Activated T-cell treated with anti-CD3 and anti-CD28 coated beads, Interleukin-2, amount 50 U/mL, for 24 hours (primary cell): ENCODE measurements at places on chromosomes 6 and 20.

DNA sequence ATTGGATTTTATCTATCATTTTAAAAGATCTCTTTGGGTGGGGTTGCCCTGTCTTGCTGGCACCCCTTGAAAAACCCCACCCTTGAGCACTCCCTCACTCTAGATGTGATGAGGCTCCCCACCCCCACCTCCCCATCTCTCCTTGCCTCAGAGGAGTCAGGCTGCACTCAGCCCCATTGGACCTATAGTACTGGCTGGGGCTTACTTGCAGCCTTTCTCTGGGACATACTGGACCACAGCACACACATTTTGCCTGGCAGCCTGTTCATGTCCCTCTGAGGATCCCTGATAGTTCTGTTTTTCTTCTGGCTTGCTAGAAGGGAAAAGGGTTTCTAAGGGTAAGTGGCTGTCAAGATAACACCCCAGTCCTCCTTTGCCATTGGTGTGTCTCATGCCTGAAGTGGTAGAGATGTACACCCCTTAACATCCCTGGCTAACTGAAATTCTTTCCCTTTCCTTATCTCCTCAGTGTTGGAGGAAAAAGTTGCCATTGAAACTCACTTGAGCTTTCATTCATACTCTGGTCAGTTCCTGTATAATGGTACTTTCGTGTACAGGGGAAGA, 553.4 kb upstream of the CITED2 start:
- DNase-seq: no peak
- no peak overlapping the region for H3K4me3 ChIP-seq
- H3K4me1 ChIP-seq: no peaks in the 10 kb centered on the region
- peaks cover 10% of the 10 kb centered on the region for H3K27me3 ChIP-seq
- H3K36me3 ChIP-seq: no peaks in the 10 kb centered on the region
- no peak overlapping the region for H3K27ac ChIP-seq

DNA sequence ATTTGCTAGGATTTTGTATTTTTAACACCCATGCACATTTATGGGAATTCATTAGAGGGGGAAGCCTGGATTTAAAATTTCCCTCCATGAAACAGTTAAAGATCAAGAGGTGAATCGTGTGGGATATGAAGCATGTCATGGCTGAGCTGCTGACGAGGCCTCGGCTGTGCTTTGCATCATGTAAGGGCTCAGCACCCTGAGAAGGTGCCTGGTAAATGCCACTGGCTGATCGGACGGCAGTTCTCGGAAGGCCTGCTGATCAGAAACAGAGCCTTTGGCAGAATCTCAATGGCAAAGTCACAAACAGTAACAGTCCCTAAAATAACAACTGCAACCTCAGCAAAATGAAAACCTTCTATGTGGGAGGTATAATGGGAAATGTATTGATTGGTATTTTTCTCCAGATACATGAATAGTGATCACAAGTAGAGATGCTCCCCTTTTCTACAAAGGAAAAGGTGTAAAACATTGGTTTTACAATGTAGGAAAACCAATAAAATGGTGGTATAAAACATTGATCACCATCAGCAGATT, 53.0 kb upstream of the FUCA2 start:
- H3K4me1 ChIP-seq: peaks cover 29% of the 10 kb centered on the region
- no peak overlapping the region for H3K27ac ChIP-seq
- H3K4me3 ChIP-seq: no peak overlapping the region
- H3K27me3 ChIP-seq: no peaks in the 10 kb centered on the region

GRCh38 chr6:100724222-100724621, 156.9 kb downstream of the ASCC3 start:
- H3K4me1 ChIP-seq: peaks cover 21% of the 10 kb centered on the region
- peaks cover 41% of the 10 kb centered on the region for H3K36me3 ChIP-seq
- no peaks in the 10 kb centered on the region for H3K27me3 ChIP-seq
- H3K27ac ChIP-seq: peak overlapping the region; percentile 3
- H3K4me3 ChIP-seq: no peak overlapping the region
- no peak for DNase-seq

DNA sequence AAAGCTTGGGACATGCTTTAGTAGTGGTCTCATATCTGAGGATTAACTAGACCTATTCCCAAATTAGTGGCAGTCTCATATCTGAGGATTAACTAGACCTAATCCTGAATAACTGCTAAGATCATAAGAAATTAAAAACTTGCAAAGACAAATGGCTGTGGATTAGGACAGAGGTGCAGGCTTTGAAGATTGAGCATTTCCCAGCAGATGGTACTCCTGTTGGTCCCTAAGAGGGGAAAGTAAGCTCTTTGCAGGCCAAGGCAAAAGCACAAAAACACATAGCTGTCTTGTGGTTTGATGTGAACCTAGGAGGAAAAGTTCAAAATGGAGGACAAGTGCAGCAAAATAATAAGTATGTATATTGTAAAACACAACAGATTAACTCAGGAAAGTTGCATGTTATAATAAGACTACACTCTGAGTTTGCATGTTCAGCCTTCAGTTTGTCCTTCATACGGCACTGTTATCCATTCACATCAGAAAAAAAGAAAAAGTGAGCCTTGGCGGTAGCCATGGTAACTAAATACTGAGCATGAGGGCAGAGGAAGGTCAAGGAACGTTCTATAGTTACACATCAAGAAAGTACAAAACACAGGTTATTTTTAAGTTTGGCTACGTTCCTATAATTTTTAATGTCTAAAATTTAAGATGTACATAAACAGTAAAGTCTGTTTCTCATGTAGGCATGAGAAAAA, 62.8 kb downstream of the FILIP1 start:
- H3K27ac ChIP-seq: no peak overlapping the region
- peaks cover 2% of the 10 kb centered on the region for H3K4me1 ChIP-seq
- H3K27me3 ChIP-seq: peaks cover 10% of the 10 kb centered on the region
- H3K4me3 ChIP-seq: no peak overlapping the region
- no peak for DNase-seq
